ENCODE measurements at places on chromosomes 5 and 9.

- DNase-seq: no peak
Measured at GRCh38 chr5:42756606-42757601, at the start of gene CCDC152. Gene CCDC152 (plus strand): TSS chr5:42756818. CDS start chr5:42759122, 2,304 bp downstream.

DNA sequence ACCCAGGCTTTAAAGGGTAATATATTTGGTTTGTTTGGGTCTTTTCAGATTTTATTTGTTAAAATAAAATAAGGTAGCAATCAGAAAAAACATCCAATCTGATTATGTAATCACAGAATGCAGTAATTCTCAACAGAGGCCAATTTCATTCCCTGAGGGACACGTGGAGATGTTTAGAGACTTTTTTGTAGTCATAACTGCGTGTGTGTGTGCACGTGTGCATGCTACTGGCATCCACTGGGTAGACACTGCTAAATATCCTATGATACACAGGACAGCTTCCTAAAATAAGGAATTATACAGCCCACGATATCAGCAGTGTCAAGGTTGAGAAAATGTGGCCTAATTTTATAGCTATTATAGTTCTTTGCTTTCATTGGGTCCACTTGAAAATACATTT lies 180.8 kb upstream of the KLF9 start:
- no peak for DNase-seq

- DNase-seq: peak; percentile 4
Measured at GRCh38 chr9:115416299-115416698, 298.3 kb upstream of the TNC start.

DNA sequence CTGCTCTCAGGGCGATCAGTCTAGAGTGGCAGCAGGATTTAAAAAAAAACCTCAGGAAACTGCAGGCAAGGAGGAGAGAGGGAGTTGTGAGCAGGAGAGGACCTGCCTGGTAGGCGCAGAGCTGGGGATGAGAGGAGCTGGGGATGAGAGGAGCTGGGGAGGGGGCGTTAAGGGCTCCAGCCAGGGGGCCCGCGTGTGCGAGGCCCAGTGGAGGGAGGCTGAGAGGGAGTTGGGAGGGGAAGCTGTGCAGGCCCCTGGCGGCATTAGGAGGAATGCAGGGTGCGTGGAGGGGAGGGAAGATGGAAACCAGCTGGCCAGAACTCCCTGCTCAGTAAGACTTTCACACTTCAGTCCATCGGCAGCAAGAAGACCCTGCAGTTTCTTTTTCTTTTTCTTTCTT lies 45.2 kb upstream of the HMCN2 start:
- DNase-seq: no peak

- DNase-seq: no peak
Measured at GRCh38 chr5:58366461-58366860, 93.4 kb downstream of the PLK2 start.

DNA sequence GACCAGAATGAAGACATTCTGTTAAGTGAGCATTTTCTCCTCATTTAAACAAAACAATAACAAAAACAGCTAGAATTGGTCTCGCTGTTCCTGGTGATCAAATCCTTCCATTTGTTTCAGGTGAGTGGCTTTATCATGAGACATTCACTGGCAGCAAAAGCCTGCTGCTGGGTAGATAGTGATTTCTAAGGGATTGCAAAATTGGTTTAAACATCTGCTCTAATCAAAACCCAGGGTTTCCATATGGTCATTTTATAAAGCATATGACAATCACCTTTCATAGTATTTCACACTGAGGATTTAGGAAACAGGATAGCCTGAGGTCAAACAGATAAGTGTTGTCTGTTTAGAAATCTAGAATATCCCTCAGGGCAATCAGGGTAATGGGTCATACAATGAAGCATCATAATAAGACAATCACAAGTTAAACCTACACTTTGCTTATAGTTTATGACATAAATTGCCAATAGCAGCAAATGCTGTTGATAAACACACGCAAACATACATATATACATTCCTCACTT lies 769.6 kb upstream of the C9orf72 start:
- DNase-seq: no peak

DNA sequence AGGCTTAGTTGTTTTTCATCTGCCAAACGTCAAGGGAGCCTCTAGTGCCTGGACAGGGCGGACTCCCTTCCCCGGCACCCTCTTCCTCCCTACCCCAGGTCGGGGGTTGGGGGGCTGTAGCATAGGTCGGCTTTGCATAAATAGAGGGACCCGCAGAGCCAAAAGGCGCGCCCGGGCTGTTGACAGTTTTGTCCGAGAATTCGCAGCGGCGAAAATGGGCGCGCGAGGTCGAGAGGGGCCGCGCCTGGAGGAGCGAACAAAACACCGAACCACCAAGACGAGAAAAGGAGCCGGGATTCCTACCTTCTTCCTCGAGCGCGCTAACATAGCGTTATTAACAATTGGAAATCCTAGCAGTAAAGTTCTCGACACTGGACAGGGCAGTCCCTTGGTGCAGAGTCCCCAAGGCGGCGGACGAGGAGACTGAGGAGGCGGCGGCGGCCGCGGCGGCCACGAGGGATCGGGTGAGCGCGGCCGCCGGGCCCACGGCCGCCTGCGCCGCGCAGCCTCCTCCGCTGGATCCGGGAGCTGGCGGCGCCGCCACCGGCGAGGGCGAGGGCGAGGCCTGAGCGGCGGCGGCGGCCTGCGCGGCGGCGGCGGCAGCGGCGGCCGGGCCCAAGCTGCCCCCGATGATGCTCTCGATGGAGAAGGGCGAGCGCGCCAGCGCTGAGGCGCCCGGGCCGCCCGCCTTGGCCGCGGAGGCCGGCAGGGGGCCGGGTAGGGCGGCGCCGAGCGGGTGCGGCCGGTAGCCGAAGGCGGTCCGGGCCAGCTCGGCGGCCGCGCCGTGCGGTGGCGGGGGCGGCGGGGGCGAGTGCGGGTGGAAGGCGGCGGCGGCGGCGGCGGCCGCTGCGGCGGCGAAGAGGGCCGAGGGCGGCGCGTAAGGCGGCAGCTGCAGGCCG lies 1.7 kb downstream of the FOXD1 start:
- peak; percentile 39 for DNase-seq
